HFFc6 (cell line): ENCODE measurements at places on chromosomes 2 and 18. TPM values are rescaled to one million over a fixed set of nuclear protein-coding genes. Genes with fewer than 3 reads are reported as not detected.

DNA sequence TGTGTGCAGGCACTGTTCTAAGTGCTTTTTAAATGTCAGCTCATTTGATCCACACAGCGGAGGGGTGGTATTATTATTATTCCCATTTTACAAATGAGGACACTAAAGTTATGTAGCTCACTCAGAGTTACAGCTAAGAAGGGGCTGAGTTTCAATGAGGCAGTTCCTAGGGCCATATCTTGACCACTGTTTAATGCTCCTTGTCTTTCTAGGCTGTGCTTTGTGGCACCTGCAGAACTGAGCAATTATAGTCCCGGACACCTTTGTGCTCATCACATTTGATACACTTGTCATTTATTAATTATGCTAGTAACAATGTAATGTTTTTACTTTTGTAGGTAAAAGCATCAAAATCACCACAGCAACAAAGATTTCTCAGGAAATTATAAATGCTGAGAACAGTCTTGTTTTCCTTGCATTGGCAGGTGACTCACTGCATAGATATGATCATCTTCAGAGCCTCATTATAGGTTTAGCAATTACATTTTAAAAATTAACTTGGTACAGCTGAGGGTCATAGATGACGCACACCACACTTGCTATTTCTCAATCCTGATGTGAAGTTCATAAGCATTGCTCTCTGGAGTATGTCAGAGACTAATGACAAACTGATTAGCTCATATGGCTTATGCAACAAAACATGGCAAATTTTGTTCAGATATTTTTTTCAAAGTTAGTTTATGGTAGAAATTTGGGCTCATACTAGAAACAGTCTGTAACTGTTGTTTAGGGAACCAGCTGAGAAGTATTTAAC, 366.8 kb downstream of the TGIF1 start:
- peak; percentile 95 for DNase-seq

GRCh38 chr18:35334821-35335220, 9.4 kb downstream of the ZNF24 start:
- peak; percentile 30 for DNase-seq

- peak; percentile 11 for DNase-seq
Observed at GRCh38 chr18:12839526-12840196, 44.4 kb downstream of the PTPN2 start.

- no peak for DNase-seq
Observed at GRCh38 chr18:31506024-31506742, 8.2 kb downstream of the DSG2 start.

The TDRD15 gene
- total RNA-seq, result not detected in 3 replicates

The DSC1 gene
- not detected in 3 replicates for total RNA-seq

The GALNT5 gene
- total RNA-seq, result 29.0 to 69.1 TPM (median 46.3 TPM) in 3 replicates

DNA sequence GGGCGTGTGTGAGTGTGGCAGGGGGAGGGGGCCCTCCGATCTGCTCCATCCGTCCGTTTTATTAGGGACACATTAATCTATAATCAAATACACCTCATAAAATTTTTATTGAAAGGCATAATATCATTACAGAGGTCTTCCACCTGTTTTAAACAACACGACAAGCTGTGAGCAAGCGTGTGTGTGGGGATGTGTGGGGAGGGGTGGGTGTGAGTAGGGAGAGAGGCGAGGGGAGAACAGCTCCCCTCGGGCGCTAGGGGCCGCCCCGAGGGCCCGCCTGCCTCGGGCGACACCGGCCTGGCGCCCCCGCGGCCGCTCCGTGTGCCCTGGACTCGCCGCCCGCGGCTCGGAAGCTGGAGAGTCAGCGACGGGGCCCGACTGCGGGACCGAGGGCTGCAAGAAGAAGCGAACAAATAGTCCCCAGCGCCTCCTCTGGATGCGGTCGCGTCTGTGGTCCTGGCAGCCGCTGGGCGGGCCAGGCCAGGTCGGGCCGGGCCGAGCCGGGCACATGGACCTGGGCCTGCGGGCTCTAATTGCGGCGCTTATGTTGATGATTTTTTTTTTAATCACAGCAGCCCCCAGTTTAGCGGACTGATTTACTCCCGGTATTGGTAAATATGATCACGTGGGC, 352 bp upstream of the HOXD9 start:
- DNase-seq, result no peak

DNA sequence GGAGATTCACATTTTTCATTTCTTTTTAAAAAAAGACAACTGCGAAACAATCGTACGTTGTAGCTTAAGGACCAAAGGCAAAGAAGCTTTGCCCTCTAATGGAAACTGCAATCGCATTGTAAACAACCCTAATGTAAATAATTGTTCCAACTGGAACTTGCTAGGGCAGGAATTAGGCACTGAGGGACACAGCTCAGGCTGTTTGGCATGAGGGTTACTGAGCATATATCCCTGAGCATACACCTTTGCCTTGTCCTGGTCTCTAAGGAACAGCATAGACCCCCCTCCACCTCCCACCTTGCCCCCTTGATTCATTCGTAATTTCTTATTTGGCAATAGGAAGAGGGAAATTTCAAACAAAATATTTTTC, 396.4 kb downstream of the LNPK start:
- no peak for DNase-seq
